CD4-positive, alpha-beta T cell treated with Interleukin-4 for 4 hours (primary cell): ENCODE measurements at places on chromosomes 3 and 15.
A peak's percentile ranks its signal among the peaks of the same experiment; 100 is the strongest.

GRCh38 chr15:32864051-32864450, 146.2 kb downstream of the GREM1 start:
- DNase-seq, result no peak

GRCh38 chr3:188948281-188948996, 223.3 kb upstream of the TPRG1 start:
- no peak for DNase-seq

DNA sequence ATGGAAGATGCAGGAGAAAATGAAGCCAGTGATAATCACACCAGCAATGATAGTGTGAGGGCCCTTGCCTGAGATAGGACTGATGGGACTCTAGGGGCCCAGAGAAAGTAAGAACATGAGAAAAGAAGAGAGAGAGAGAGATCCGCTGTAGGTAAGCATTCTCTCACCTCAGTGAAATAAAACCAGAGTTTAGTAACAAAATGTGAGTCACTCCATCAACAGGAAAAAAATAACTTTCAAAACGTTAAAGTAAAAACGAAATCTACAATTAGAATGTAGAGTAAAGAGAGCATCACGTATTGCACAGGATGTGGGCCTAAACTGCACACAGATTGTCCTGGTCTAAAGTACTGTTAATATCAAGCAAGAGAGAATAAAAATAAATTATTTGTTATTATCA, 6.8 kb upstream of the PRSS50 start:
- no peak for DNase-seq

GRCh38 chr3:26622621-26623418, at the start of gene LRRC3B:
Gene LRRC3B (plus strand): TSS chr3:26622772. CDS start chr3:26709673, 86,901 bp downstream.
- DNase-seq, result no peak

- no peak for DNase-seq
These were observed 44.6 kb upstream of the LMCD1 start for GRCh38 chr3:8457039-8457438.

DNA sequence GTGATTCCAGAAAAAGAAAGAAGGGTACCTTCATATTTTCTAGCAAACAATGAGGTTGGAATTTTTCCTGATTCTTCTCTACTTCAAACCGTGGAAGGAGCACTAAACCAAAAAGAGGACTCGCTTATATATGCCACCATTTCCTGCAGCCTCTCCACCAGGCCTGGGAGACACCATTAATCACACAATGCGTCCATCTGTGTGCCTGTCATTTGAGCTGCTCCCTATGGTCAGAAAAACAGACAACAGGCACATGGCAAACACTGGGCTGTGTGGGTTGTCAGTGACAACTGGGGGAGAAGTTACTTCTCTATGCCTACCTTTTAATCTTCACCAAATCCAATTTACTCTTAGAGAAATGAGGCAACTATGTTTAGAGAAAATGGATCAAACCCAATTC, 71.9 kb downstream of the NR2F2 start:
- DNase-seq, result no peak

DNA sequence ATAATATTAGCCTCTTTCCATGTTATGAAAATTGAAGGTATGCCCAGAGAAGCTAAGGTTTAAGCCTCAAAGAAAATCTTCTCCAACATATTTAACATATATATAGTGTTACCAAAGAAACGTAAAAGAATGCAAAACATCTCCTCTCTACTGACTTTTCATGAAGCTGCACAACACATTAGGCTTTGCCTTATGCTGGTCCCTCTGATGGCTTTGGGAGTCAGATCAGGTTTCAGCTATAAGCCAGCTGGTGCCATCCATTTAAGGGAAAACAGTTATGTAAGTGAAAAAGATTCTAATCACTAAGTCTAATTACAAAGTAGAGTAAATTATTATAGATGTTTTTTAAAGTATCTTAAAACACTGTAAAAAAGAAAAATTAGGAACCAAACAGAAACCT, 410.5 kb downstream of the LSAMP start:
- no peak for DNase-seq

- DNase-seq, result no peak
These were observed 43.6 kb downstream of the DNAH12 start for GRCh38 chr3:57500506-57500905.

DNA sequence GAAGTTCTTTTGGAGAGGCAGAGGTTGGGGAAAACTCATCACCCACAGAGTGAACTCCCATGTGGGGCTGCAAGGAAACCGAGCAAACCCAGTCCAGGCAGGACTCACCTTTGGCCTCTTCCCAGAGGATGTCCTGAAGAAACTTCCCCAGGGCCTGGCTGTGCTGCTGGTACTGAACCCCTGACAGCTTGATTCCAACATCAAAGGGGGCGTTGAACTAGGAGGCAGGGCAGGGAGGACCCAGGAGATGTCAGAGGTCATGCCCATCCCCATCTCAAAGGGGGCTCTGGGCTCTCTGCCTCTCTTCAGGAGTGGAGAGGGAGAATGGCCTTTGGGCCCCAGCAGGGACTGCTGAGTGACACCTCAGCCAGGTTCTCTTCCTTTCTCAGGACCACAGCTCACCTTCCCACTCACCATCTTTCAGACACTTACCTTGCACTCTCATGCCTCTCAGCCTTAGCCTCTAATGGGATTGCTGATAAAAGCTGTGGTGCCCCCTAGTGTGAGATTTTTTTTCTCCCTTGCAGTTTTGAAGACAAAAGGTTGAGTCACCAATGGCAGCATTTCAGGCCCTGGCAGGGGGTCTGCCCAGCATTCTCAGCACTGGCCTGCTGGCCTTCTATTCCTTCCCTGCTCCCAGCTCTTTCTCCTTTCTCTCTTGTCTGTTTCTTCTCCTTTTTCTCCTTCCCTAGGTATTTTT, 6.0 kb downstream of the GHRL start:
- DNase-seq, result peak; percentile 66

DNA sequence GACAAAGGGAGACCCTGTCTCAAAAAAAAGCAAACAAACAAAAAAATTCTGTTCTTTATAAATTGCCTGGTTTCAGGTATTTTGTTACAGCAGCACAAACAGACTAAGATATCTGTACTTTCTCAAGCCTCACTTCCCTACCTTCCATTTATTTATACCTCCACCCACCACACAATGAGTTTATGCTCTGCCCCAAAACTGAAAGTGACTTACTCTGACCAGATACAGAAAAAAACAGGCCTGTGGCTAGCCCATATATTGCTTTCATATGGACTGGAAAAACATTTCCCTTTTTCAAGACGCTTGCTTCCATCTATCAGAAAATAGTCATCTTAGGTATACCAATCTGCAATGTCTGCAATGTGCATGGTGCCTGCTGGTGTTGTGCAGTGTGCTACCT, 8.7 kb upstream of the GPD1L start:
- no peak for DNase-seq

DNA sequence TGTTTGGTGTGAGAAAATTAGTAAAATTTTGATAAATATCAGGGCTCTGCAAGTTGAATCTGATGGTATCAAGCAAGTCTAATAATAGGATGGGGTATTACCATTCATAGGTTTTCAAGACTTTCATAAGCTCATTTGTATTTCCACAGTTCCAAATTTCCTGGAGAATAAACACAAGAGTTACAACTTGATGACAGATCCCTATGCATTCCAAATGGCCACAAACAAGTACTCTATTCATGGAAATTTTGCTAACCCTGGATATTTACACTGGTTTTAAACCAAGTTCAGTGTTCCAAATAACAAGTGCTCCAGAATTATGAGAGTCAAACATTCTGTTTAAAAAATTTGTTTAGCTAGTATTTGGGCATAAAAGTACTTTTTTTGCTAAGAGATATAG, 75.0 kb upstream of the CNTN6 start:
- DNase-seq, result no peak

GRCh38 chr3:69084326-69085167, at the start of gene ARL6IP5:
Gene ARL6IP5 (plus strand): TSS chr3:69084937. CDS start chr3:69085048, 111 bp downstream.
- DNase-seq, result peak; percentile 96

GRCh38 chr15:78018445-78018844, 59.1 kb downstream of the TBC1D2B start:
- DNase-seq, result no peak

DNA sequence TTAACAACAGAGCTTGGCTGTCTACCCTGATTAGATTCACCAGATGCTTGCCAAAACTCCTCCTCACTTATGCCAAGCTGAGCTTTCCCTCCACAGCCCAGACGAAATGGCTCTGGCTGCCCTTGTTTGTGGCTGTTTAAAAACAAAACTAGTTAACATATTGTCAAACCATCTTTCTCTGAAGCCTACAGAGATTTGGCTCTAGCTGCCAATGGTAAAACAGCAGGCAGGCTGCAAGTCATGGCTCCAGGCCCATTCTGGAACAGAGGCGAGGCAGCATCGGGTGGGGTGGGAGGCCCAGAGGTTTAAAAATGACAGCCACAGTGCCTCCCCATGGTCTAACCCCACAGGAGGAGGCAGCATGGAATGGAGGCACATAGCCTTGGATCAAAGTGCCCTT, 75.9 kb downstream of the SCN5A start:
- DNase-seq, result no peak

DNA sequence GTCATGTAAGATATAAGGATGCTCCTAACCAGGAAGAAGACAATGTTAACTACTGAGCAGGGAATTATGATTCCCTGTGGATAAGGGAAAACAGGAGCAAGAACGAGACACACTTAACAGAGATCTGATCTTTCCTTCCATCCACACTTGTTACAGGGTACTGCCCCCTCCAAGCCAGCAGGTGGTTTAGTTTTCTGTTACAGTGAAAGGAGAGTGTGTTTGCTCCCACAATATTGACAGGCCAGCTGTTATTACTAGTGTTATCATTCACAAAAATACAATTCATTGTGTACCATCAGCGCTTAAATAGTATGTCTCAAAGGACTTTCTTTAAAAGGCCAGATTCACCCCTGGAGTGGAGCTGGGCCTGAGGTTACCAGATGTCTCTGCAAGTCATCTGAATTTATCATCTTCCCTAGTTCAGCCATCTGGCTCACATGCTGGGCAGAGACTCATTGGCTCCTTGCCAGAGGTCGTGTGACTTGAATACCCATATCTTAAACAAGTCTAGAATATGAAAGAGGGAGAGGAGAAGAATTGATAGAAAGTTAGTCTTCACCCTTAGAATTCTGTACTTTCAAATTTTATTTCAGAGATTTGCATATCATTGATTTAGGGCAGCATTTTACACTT, 16.8 kb upstream of the FMN1 start:
- no peak for DNase-seq

DNA sequence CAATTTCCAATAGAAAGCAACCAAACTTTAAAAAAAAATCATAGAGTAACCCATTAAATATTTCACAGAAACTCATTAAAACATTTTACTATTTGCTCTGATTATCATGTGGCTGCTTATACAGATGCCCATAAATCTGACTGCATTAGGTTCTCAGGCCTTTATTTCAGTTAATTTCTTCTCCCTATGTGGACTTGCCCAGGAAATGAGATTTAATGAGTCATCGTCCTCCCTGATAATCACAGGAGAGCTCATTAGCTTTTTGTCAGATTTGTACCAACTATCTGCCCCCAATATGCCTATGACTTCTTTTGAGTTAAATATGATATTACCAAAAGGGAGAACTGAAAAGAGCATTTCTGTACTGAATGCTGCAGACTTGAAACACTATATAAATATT, 168.0 kb downstream of the FOXB1 start:
- DNase-seq, result no peak

DNA sequence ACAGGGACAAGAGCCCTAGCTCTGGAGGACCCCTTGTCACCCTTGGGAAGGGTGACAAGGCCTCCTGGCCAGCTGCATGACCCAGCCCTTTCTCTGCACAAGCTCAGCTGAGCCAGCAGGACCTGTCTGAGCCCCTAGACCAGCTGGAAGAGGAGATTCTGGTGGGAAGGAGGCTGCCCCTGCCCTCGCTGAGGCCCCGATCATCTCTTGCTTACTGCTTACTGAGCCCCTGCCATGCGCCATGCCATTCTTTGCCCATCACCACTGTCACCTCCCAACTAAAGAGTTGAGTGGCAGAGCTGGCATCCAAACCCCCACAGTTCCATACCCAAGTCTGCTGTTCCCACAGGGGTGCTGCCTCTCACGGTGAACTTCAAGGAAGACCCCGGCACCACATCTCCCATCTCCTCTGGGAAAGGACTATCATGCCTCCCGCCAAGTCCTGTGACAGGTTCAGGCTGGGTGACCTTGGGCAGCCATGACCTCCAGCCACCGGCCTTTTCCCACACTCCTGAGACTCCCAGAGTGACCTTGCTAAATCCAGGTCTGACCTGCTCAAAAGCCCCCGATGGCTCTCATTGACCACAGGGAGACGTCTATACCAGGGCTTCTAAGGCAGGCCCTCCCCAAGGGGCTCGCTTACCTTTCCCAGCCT, 34.0 kb downstream of the ACSBG1 start:
- no peak for DNase-seq

GRCh38 chr3:155664925-155665695, 79.8 kb downstream of the PLCH1 start:
- DNase-seq, result no peak

DNA sequence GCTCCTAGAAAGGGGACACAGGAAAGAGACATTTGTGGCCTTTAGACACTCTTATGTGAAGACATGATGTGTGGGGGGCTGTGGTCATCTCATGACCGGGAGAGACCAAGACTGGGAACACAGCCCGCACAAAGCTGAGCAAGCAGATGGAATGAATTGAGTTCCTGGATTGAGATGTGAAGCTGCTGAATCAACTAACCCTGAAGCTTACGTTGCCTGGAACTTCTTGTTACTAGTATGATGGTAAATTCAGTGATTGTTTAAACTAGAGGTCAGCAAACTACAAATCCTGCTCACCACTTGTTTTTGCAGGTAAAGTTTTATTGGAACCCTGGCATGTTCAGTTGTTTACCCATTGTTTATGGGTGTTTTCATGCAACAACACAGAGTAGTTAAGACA, 83.4 kb upstream of the BHLHE40 start:
- no peak for DNase-seq

DNA sequence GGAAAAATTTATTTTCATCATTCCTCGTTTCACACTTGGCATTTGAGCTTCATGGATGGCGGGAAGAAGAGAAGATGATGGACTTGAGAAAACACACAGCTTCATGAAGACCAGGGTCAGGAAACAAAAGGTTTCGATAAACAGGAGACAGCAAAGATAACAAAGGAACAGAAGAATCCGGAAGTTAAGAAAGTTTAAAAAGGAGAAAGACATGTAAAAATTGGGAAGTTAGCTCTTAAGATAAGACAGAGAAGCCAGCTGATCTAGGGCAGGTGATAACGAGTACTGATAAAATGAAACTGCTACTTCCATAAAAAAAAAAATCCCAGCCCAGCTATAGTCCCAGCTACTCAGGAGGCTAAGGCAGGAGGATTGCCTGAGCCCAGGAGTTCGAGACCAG, 23.9 kb downstream of the IL5RA start:
- no peak for DNase-seq

DNA sequence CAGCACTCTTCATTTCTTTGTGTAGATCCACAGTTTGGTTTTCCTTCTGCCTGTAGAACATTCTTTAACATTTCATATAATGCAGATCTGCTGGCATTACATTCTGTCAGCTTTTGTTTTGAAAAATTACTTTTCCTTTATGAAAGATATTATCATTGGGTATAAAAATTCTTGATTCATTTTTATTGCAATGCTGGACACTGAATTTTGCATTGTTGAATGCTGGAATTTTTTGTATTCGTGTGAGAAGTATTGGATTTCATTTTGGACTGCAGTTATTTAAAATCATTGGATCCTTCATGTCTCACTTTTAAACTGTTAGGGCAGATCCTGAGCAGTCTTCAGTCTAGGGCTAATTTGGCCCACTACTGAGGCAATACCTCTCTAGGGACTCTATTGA, 67.1 kb downstream of the SNRK start:
- DNase-seq, result no peak
